ENCODE measurements at places on chromosomes 7 and 10.

DNA sequence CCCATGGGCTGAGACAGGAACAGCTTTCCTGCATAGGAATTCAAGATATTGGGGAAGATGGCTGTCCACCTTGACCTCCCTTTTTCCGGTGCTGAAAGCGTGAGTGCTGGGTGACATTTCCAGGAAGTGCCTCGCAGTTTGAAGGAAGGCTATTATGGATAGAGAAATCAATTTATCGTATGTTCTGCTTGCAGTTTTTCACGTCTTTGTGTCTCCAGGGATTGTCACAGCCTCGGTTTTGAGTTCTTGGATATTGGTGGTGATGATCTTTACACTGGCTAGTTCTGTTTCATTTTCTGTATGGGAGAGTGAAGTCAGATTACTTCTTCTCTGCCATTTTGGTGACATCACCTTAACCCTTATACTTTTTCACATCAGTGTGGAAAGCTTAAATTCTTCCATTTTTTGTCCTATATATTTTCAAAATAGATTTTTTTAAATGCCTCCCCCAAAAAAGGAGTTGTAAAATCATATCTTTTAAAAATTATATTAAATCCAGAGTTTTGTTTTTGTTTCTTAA lies 102.5 kb upstream of the APBB1IP start:
- no peak for DNase-seq

DNA sequence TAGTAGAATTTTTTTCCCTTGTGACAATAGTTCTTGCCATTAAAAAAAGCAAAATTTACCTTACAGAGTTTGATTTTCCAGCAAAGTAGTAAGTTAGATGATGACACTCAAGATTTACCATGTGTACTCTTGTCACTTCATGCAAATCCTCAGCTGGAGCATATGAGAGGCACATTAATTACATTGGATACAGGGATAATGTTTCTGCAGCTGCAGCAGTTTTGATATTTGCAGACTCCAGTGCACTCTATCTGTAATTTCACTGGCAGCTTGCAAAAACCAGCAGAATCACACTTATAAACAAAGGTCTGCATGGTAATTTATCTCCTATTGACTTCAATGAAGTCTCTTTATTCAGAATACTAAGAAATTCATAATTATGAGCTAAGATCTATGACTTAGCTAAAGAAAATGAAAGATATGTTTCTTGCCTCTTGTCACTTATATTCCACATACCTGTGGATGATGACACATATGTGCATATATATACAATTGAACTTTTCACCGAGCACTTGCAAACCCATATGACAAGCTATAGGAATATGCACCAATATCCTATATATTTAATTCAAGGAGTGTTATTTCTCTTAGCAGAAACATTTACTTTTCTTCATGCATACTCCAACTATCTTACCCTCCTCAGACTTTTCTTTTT lies 530.6 kb downstream of the PHTF2 start:
- DNase-seq = no peak

GRCh38 chr7:52257890-52258289 lies 777.5 kb upstream of the POM121L12 start:
- no peak for DNase-seq

DNA sequence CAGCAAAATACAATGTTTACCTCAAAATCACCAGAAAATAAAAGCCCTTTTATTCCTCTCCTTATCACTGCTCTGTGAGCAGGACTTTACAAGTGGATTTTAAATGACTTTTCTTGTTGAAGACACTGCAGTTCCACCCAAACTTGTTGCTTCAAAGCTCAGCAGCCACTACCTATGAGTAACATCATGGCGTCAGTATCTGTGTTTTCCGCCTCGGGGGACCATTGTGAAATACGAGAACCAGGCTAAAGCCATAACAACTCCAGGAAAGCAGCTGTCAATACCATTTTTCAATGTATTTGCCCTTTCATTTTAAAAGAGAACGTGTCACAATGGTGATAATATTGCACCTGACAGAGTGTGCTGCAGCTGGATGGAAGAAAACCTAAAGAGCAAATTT lies 284.0 kb upstream of the RNF32 start:
- no peak for DNase-seq

GRCh38 chr7:142587578-142588191 lies 161.6 kb upstream of the PRSS1 start:
- DNase-seq = no peak

DNA sequence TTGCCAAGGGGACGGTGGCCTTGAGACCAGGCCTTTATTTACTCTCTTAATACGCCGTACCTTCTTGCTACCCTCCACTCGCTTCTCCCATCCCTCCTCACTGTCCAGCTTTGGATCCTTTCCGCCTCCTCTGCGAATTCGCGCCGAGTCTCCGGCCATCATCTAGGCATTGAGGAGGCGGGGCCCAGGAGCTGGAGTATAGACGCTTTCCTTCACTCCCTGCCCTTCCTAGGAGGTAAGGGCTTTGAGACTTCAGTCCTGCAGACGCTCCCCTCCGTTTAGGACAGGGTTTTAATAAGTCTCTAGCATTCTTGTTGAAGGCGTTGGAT lies 538 bp downstream of the TFAM start:
- no peak for DNase-seq

DNA sequence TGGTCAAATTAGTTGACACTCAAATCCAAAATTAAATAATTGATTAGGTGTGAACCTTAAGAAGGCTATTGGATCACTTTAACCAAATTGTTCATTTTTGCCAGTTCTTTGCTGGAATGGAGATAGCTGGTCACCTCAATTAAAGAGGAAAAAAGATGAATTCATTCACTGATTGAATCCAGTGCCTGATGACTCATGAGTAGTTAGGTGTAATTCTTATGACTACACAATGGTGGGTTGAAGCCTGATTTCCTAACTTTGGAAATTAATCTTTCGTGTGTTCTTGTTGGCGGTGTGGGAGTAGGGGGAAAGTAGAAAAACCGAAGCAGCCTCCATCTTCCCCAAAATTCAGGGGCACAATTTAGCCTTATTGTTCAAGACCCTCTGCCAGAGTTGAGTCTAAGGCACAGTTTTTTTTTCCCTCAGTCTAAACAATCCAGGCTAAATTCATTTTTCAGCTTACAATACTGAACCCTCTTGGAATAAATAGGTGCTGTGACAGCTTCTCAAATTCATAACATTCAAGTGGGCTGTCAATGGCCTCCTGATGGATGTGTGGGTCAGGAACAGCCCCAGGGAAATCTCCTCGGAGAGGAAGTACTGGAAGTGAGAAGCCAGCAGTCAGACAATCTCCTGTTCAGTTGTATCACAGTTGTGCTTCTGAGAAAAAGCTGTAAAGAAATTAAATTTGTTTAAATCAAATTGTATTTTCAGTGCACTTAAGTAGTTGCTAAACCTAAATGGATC lies 356.6 kb downstream of the BBS9 start:
- no peak for DNase-seq

- no peak for DNase-seq
Observed at GRCh38 chr7:95481271-95482165, 4.2 kb upstream of the ASB4 start.
